ENCODE measurements at places on chromosomes 11 and 22. TPM values are rescaled to one million over a fixed set of nuclear protein-coding genes. Genes with fewer than 3 reads are reported as not detected.

TSKU gene
- total RNA-seq, result 22.8 TPM

RAC2 gene
- total RNA-seq, result 22.4 TPM

KCNC1 gene
- total RNA-seq, result not detected

CRYBB3 gene
- not detected for total RNA-seq

ACCS gene
- total RNA-seq, result 25.9 TPM

RHOD gene
- 51.4 TPM for total RNA-seq

SOX10 gene
- not detected for total RNA-seq

KCTD17 gene
- total RNA-seq, result 19.6 TPM

LARGE1 gene
- 8.2 TPM for total RNA-seq

CEND1 gene
- total RNA-seq, result not detected
